ENCODE measurements at places on chromosomes 1 and 21.

DNA sequence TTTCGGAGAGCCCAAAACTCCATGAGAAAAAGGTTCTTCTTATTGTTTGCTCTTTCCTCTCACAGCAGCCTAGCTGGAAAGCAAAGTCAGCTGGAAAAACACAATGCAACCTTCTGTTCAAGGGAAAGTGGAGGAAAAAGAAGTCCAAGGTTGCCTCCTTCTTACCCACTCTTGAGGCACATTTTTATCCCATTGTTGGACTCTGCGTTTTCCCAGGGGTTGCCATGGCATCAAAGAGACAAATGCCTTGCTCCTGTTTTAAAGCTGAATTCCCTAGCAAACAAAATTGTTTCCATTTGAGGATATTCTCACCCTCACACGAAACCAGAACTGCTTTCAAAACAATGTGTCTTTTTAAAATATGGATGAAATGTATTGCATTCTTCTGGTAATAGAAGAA is 45.1 kb upstream of the PALMD start:
- DNase-seq: no peak

DNA sequence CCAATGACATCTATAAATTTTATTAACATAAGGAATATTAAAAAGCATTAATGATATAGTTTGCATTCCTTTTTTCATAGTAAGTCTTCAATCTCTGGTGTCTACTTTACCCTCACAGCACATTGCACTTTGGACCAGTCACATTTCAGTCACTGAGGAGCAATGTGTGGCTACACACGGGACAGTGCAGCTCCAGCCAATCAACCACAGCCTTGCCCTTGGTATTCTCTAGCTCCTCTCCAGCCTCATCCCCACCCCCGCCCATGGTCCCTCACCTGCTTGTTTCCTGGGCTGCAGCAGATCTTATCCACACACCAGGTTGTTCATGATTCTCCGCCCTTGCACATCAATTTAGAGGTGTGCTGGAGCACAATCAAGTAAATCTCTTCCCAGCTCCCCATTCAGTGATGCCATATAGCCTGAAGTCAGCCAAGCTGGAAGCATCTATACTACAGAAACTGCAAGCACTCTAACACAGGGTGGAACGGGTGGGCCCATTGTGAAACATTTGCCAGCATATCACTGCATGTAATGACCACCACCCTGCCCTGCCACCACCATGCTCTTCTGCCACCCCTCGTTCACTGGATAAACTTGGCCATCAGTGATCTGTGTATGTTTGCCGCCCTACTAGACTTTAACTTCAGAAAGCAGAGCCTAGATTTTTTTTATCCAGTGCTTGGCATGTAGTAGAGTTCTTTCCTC is 93.0 kb upstream of the SLC44A3 start:
- DNase-seq: no peak

GRCh38 chr21:37800057-37800455 is 116.2 kb downstream of the KCNJ6 start:
- no peak for DNase-seq

DNA sequence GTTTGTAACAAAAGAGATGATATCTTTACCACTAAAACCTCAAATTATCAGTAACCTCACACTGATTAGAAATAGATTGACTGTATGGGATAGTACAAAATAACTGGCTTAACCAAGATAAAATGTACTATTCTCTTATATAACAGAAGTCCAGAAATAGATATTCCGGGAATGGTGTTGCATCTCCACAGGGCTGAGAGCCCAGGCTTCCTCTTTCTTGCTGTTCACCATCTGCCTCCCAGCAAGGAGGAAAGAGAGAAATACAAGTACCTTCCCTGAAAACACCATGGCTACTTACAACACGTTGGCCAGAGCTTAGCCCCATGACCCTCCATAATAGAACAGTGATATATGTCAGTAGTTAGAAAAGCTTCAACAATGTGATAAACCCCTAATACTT is 47.0 kb upstream of the KCNK1 start:
- DNase-seq: no peak

DNA sequence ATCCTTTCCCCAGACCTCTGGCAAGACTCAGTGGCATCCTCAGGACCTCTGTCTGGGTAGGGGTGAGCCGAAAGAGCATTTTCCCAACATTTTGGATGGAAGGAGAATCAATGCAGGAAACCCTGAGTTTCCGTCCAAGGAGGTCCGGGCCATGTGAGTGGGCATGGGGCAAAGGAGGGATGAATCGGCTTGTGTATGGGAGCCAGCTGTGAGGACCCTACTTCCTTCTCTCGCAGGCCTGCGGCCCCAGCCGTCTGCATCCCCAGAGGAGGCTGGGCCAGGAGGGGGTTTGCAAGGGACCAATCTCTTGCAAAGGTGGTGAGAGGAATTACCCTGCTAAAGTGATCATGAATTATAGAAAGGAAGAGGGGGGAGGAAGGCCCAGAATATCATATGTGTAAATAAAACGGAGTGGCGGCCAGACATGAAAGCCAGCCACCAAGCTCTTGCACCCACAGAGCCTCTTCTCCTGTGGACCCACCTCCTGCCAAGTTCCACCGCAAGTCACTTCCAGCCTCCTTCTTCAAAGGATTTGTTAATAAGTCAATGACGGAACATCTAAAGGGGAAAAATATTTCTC is 48.2 kb upstream of the POU3F1 start:
- DNase-seq: no peak

GRCh38 chr1:35637401-35637809 is 3.9 kb downstream of the PSMB2 start:
- no peak for DNase-seq

- no peak for DNase-seq
Observed at GRCh38 chr21:21010698-21011097, 12.5 kb downstream of the NCAM2 start.

DNA sequence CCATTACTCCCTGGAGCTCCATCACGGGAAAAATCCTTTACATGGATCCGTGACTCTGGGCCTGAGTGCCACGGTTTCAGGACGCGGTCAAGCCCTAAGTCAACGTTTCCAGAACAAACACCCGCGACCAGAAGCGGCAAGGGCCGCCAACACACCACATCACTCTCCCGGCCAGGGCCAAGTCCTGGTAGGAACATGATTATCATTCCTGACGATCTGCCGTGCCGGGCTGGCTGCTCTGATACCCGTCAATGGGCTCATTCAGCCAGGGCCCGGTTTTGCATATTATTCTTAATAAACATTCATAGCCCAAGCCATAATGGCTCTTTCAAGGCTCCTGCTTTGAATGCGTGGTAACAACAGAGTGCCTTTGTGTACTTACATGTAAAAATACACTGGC is 44.6 kb upstream of the SIM2 start:
- DNase-seq: no peak

DNA sequence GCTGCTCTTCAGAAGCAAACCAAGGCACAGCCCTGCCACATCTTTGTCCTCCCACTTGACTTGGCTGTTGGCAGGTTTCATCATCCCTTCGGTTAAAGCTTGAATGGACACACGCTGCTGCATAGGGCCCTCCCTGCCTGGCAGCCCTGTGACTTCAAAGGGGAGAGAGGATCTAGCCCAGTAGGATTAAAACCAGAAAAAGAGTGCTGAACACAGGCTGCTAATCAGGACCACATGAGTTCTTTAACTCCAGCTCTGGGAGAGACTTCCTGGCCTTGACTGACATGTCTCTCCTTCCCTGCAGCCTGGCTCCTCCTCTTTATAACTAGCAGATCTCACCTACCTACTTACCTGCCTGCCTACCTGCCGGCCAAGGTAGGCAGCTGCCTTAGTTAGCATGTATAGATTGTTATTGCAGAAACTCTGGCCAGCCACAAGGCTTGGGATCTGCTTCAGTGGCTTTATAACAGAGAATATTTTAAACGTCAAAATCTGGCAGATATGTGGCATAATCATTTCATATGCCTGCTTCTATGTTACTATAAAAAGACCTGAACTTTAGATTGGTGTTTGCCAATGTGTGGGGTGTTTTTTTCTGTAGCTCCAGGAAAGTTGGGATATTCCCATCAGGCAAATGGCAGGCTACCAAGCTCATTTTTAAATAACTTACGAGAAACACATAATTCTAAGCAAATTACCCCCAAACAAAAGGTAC is 49.4 kb downstream of the ERG start:
- DNase-seq: no peak

DNA sequence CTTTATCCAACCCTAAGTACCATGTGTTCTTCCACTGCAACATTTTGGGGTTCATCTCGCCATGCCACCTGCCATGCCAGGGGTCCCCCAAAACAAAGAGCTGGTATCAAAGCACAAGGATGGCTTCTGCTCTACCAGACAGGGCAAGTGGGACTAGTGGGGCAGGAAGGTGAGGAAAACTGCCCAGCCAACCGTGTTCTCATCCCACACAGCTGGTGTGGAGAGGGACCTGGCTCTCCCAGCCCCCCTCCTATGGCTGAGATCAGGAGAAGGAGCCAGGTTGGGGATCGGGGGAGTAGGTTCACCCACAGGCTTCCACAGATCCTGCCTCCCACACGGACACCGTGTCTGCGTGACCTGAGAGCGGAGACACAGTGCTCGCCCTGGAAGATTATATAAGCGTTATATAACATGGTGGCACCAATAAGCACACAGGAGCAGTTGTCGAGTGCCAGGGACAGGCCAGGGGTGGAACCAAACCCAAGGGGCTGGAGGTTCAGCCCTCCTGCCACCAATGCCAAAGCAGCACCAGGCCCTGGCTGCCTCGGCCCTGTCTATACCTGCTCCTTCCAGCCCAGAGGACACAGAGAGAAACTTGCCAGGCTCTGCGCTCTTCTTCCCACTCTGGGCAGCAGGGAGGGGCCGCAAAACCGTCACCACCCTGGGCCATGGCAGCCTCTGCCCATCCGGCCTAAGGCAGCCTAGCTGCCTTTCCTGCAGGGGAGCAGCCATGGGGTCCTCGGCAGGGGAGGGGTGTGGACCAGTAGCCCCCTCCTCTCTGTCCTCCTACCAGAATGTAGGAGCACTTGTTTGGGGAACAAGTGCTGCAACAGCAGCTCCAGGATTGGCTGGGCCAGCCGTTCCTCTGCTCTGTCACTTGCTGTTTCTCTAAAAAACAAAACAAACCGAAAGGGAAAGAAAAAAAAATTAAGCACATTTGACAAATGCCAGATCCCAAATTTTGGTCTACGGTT is 43.5 kb downstream of the CD34 start:
- DNase-seq: peak; percentile 78

DNA sequence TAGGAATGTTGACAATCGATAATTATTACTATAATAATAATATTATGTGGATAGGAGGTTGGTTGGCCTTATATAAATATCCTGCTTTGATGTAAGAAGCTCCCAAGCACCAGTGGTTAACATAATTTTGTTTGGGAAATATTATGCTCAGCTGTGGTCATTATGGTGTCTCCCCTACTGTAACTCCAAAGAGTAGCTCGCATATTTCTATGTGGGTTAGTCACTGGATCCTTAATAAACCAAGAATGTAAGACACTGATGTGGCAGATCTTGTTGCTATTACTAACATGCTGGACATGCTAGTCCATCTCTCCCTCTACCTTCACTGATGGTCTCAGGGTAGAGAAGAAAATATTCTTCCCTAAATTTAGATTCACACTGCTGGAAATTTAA is 79.2 kb upstream of the RALGPS2 start:
- no peak for DNase-seq

DNA sequence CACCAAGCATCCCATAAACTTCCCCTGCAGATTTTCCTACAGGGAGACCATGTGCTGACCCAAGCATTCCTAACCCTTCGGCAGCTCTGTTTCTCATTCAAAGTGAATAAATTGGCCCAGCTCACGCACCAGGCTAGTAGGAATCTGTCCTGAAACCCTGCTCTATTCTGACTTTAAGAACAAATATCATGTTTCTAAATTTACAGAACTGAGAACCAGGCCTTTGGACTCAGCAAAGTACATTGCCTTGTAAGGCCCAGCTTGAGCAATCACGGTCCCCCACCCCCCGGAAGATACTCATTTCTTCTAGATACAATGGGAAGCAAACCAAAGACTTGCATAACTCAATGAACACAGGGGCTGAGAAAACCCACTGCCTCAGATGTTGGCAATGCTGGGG is 160.1 kb upstream of the NFIA start:
- peak; percentile 72 for DNase-seq

DNA sequence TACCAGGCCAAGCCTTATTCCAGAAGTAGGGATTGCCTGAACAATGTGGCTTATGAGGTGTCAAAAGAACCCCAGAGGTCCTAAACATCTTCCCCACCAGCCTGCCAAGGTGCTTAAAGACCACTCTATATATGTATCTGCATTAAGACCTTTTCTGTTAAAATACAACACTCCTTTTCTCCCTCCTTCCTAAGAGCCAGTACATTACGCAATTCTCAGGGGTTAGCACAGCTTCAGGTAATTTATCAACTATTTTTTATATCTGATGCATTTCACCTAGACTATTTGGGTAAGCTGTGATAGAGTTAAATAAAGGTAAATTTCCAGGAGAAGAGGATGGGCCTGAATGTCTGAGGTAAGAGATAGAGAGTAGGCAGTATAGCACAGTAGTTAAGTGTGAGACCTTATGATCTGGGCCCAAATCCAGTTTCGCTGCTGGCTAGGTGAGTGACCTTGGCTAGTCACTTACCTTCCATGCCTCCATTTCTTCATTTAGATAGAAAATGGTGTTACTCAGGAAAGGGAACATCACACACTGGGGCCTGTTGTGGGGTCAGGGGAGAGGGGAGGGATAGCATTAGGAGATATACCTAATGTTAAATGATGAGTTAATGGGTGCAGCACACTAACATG is 5.1 kb upstream of the CCN1 start:
- no peak for DNase-seq

DNA sequence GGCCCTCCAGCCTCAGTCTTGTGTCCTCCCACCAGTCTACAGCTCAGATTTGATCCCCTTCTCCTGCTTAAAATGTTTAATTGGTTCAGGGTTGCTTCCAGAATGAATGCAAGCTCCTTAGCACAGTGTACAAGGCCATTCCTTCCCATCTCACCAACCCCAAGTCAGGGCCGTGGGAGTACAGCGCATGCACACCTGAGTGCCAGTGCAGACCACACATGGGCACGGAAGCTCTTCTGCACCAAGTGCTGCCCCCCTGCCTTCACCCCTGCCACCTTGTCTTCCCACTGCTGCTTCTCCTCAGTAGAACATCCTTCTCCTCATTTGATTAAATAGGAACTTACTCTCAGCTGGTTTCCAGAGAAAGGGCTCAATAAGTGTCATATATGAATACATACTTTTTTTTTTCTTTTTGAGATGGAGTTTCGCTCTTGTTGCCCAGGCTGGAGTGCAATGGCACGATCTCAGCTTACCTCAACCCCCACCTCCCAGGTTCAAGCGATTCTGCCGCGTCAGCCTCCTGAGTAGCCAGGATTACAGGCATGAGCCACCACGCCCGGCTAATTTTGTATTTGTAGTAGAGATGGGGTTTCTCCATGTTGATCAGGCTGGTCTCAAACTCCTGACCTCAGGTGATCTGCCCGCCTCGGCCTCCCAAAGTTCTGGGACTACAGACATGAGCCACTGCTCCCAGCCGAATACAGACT is 9.3 kb downstream of the PMF1 start:
- no peak for DNase-seq

Data from Right ventricle myocardium superior (tissue), 1 donor.